ENCODE measurements at places on chromosomes 12 and 14.

DNA sequence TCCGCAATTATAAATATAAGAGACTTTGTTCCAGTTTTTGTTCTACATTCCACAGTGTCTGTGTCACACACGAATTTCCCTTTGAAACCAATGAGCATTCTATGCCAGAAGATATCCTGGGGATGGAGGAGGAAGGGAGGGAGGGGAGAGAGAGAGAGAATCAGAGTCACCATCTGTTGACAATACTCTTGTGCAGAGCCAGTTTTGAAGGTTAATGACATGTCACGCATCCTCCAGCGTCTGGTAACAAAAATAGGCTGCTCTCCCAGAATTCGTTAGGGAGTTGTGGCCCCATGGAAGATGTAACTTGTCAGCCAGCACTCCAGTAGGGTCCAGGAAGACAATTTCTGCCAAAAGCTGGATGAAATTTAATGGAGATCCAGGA, 213.5 kb upstream of the KRR1 start:
- peak; percentile 37 for DNase-seq

GRCh38 chr14:76947838-76948184, 80.7 kb downstream of the IRF2BPL start:
- DNase-seq, result no peak

- DNase-seq, result no peak
These were observed 31.2 kb downstream of the SUPT16H start for GRCh38 chr14:21352587-21352986.

GRCh38 chr14:39229222-39229543, 4.5 kb upstream of the MIA2 start:
- DNase-seq, result no peak

DNA sequence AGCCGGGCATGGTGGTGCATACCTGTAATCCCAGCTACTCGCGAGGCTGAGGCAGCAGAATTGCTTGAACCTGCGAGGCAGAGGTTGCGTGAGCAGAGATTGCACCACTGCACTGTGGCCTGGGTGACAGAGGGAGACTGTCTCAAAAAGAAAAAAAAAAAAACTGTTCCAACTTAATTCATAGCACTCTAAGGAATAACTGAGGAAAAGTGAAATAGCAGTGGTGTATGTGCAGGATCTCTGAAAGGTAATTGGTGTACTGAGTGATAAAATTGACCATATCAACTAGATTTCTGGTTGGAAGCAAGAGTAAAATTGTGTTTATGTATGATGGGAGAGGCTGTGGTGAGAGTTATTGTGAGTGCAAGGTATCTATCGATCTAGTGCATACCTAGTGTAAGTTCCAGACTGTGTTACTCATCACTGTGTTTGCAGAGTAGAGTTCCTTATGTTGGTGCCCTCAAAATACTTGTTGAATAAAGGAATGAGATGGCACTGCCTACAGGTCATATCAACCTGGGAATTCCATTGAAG, 6.3 kb downstream of the CAND1 start:
- DNase-seq, result no peak

DNA sequence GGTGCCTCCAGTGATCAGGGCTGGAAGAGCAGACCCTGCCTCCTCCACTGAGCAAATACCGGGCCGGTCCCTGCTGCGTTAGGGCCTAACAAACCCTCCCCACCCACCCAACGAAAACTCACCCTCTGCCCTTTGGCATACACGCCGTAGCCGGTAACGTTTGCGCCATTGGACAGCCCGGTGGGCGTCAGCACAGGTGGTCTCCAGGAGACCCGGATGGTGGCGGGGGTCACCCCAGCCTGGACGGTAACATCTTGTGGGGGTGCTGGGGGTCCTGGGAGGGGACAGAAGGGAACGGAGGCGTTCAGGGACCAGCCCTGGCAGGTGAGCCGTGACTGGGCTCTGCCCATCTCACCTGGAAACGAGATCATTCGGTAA, 100.5 kb downstream of the PIWIL1 start:
- no peak for DNase-seq

- no peak for DNase-seq
These were observed 85.0 kb downstream of the LGR5 start for GRCh38 chr12:71524626-71525025.

GRCh38 chr12:92226071-92226661, 80.5 kb upstream of the BTG1 start:
- DNase-seq, result no peak

GRCh38 chr12:83153177-83153576, 466.5 kb downstream of the TMTC2 start:
- no peak for DNase-seq

DNA sequence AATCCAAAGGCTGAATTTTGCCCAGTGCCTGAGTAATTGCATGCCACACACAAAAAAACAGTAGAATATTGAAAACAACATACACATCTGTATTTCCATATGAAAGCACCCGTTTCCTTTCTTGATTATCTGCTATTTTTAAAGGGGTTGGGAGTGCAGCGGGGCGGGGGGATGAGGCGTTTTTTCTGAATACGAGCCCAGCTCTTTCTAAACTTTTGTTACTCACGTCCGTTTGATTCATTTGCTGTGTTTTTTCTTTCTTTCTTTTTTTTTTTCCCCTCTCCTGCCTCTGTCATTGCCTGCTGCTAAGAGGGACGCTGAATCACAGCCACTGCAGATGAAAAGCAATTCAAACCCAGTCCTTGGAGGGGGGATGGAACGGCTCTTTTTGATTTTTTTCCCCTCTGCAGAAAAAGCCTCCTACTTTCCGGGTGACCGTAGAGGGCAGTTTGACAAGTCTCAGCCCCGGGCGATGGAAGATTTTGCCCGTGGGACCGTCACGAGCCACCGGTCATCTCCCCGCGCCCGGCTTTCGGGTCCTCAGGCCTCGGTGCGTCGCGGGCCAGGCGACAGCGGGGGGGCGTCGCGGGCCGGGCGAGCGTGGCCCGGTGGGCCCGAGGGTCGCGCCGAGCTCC, 572 bp upstream of the RASSF8 start:
- DNase-seq, result no peak
